Spleen (tissue), 13 donors: ENCODE measurements at places on chromosomes 2 and 18. TPM values are rescaled to one million over a fixed set of nuclear protein-coding genes. Genes with fewer than 3 reads are reported as not detected.
A peak's percentile ranks its signal among the peaks of the same experiment; 100 is the strongest.

- DNase-seq = no peak
Measured at GRCh38 chr2:219062081-219062480, 1.4 kb upstream of the IHH start.

DNA sequence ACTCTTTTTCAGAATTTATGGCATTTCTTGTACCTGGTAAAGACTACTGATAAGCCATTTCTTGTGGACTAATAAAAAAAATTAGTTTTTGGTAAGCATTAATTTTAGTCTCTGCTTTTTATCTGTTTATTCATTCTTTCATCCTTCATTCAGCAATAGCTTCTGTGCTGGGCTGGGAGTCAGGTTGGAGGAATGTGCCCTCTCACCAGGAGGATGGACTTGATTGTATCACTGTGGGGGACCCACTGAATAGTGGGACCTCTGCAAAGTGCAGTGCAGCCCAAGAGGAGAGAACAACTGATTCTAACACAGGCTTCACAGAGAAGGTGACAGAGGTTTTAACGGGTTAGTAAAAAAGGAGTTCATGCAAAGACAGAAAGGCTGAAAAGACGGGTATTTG, 39.1 kb downstream of the CDC42EP3 start:
- DNase-seq = no peak

DNA sequence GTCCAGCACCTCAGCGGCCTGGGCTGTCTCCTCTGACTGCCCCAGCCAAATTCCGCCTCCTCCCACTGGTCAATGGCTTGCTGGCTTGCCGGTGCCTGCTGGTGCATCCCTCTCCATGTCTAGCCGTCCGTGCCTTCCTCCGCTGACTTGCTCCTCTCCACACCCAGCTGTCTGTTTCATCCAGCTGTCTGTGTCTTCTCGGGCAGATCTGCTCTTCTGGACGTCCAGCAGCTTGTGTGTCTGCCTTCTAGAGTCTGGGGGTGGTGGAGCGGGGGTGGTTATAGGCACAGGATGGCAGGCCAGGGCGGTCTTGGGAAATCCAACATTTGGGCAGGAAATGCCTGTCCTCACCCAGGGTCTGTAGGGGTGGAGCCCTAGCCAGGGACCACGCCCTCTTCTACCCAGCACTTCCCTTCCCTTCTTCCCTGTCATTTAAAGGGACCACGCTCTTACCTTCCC, 369.2 kb downstream of the GALNT13 start:
- DNase-seq = peak; percentile 56

DNA sequence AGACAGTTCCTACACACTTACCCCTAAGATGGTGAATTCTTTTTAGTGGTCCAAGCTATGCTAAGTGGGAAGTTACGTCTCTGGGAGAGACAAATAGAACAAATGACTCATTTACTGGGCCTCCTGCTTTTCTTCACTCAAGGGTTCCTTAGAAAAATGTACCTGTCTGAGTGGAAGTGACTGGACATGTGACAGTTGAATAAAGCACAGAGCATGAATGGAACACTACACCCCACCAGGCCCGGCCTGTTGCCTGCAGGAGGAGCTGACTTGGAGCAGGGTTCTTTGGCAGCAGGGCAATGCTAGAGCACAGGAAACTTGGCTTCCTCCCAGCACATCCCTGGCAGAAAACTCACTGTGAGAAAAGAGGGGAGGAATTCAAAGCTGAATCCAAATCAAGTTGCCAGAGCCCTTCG, 451.0 kb upstream of the SETBP1 start:
- DNase-seq = no peak

DNA sequence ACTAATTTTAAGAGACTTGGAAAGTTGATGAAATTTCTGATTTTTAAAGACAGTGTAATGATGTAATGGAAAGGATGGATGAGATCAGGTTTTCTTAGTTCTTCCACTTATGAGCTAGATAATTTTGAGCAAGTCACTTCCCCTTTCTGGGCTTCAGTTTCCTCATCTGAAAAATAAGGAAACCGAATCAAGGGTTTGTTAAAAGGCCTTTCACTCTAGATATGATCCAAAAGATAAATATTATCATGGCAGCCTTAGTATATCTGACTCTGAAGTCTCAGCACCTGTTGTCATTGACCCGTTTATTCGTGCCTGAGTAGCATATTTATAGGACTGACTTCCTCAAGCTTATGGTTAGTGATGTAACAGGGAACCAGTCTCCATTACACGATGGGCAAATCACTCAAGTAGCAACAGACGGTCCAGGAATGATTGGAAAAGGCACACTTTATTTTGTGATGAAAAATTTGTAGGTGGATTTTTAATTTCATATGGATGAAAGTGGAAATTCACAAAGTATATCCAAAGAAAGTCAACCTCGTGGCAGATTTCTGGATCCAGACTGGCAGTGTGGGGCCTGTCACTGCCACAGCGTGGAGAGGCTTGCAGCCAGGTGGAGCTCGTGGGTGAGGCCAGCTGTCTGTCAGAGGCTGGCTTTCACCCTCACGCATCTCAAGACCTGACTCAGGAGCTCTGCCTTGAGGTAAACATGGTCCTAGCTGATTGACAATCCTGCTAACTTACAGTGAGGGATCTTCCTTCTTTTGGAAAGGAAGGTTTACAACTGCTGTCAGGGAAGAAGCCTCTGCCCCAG, 137.9 kb upstream of the CXCR4 start:
- peak; percentile 84 for DNase-seq

- DNase-seq = no peak
Measured at GRCh38 chr2:46188041-46188716, 109.0 kb upstream of the EPAS1 start.

- DNase-seq = no peak
Measured at GRCh38 chr18:10378688-10379420, 75.6 kb upstream of the APCDD1 start.

GRCh38 chr2:159211447-159212396, 74.8 kb downstream of the WDSUB1 start:
- peak; percentile 35 for DNase-seq

BUB1 gene
- total RNA-seq = 29.7 TPM

HTR2B gene
- 0.51 TPM for total RNA-seq

SDC1 gene
- 29.5 TPM for total RNA-seq

CHRNA1 gene
- total RNA-seq = not detected

RBM43 gene
- 7.0 TPM for total RNA-seq

DCC gene
- 3.5 TPM for total RNA-seq

DNAJC10 gene
- total RNA-seq = 77.7 TPM
